Fibroblast of skin of abdomen (primary cell): ENCODE measurements at places on chromosomes 5 and 9.

- DNase-seq = peak; percentile 38
These were observed 8.0 kb downstream of the B4GALT1 start for GRCh38 chr9:33158843-33159776.

- DNase-seq = peak; percentile 48
These were observed 199.3 kb downstream of the DMRTA1 start for GRCh38 chr9:22645893-22646292.

DNA sequence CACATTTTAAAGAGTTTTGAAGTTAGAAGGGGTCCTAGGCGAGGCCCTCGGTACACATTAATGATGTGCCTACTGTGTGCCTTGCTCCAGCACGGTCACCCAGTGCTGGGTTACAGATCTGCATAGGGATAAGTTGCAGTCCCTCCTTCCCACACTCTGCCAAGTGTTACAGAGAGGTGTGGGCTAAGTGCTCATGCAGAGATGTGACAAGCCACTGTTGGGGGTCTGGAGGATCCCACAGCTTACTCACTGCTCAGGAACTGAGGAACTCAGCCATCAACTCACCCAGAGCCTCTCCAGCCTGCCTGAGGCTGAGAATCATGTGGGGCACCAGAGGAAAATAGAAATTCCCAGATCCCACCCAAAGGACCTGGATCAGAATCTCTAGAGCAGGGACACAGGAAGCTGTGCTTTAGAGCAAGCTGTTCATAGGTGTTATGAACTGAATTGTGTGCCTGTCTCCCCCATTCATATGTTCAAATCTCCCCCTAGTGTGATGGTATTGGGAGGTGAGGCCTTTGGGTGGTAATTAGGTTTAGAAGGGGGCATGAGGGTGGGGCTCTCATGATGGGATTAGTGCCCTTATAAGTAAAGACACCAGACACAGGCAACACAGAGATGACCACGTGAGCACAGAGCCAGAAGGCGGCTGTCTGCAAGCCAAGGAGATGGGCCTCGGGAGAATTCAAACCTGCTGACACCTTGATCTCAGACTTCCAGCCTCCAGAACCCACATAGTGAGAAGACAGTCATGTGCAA, 164.1 kb downstream of the HSD17B3 start:
- DNase-seq = peak; percentile 53

DNA sequence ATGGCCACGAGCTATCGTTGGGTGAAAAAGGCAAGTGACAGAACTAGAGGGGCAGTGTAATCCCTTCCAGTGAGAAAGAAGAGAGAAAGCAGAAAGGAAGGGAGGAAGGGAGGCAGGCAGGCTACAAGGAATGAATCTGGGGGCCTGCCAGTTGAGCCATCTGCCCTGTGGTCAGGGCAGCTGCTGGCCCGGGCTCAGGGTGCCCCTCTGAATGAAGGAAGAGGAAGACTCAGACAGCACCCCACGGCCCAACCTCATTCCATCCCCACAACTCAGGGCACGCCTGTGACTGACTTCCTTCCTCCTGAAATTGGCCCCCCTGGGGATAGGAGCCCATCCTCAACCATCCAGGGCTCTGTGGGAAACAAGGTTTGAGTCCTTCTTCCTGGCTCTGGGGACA, 20.3 kb upstream of the FLT4 start:
- no peak for DNase-seq

GRCh38 chr9:88628114-88628513, 93.1 kb downstream of the NXNL2 start:
- peak; percentile 17 for DNase-seq

GRCh38 chr9:124797343-124798103, 20.6 kb downstream of the OLFML2A start:
- peak; percentile 12 for DNase-seq

DNA sequence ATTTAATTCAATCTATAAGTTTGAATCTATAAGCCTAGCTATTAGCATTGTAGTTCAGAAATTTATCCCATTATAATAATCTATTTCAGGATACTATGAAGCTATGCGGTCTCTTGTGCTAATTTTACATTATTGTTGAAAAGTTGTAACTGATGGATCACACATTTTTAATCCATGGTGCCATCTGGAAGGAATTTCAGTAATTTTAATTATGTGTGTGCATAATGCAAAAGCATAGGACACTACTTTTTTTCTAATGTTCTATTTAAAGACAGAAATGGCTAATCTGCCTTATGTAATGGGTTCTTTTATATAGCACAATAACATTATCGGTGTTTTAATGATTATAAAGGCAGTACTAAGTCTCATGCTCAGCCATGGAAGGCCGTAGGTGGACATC, 90.6 kb downstream of the HOMER1 start:
- peak; percentile 33 for DNase-seq

GRCh38 chr5:36644727-36645126, 38.3 kb downstream of the SLC1A3 start:
- DNase-seq = peak; percentile 58

- DNase-seq = peak; percentile 67
These were observed 312.2 kb downstream of the SEMA5A start for GRCh38 chr5:9233712-9234111.

DNA sequence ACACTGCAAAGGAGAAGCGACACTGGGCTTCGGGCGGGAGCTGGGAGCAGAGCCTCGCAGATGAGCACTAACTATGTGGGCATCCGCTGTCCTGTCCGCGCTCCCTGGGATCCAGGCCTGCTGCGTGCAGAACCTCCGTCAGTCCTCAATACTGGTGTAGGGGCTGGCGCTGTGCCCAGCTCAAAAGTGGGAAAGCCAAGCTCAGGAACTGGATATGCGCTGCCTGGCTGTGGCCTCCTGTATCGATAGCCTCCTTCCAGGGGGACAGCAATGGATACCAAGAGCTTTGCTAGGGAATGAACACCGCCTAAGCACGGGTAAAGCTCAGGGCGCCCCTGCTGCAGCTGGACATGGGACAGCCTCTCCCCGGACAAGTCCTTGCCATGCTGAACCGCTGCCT, 270.4 kb downstream of the NSG2 start:
- DNase-seq = no peak

DNA sequence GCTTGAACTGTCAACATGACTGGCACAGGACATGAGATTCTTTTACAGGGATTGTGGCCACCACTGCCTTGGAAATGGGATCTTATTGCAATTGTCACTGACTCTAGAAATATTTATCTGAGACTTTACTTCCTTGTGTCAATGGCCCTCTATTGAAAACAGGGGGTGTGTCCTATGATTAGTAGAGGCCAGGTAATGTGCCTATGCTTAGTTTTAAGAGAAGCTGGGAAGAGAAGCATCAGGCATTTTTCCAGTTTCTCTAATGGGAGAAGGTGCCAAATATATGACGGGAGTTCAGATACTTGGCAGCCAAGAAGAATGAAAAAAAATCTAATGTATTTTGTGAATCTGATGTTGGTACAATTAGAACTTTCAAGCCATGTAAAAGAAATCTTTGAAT, 73.9 kb upstream of the VCAN start:
- no peak for DNase-seq

DNA sequence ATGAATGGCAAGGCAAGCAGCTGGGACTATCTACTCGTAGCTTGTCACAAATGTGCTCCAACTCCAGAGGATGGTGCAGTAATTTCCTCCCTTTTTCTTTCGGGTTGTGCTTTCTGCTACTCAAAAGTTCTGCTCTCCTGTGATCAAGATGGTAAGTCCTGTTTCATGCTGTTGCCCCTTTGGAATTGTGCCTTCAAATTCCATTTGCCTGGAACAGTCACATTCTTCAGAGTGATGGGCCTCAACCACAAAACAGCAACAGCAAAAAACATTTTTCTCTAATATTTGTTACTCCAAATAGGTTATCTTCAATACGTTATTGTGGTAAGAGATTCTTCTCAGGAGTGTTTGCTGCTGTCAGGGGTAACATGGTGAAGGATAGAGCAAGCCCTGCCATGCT, 209.3 kb downstream of the PALM2AKAP2 start:
- DNase-seq = peak; percentile 69

- DNase-seq = no peak
These were observed 21.6 kb downstream of the JADE2 start for GRCh38 chr5:134547066-134547465.

- peak; percentile 82 for DNase-seq
These were observed 188.0 kb upstream of the KLF9 start for GRCh38 chr9:70602321-70603019.

DNA sequence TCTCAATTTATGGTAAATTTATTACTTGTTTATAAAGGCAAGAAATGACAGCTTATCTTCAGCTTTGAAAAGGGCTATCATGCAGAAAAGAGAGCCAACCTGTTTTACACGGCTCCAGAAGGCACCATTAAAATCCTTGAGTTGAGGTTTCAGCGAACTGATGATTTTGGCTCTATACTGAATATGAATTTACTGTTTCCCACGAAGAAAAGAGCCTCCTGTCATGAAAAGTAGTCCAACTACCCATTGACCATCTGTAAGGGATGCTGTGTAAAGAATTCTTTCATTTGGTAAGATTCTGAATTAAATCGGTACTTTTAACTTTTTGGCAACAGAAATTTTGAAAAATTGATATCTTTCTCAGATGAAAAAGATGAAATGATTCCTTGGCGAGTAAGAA, 657.6 kb upstream of the ZNF608 start:
- no peak for DNase-seq

DNA sequence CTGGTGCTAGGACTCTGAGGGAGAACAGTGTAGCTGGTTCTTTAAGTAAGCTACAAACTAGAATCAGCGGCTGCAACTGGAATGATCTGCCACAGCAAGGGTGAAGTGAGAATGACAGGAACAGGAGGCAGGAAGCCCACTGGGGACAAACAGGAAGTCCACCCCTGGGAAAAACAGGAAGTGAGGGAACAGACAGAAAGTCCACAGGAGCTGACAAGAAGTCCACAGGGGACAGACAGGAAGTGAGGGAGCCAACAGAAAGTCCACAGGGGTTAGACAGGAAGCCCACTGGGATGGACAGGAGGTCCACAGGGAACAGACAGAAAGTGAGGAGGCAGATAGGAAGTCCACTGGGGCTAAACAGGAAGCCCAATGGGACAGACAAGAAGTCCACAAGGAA, 15.5 kb downstream of the ADAMTS16 start:
- DNase-seq = no peak

GRCh38 chr5:56071470-56071869, 76.7 kb upstream of the IL6ST start:
- no peak for DNase-seq

GRCh38 chr9:93592643-93593021, 16.2 kb downstream of the PHF2 start:
- no peak for DNase-seq

- no peak for DNase-seq
These were observed 42.7 kb downstream of the NKD2 start for GRCh38 chr5:1051366-1051720.

- DNase-seq = peak; percentile 52
These were observed 50.2 kb upstream of the ACTBL2 start for GRCh38 chr5:57532513-57533497.

- DNase-seq = peak; percentile 50
These were observed 35.6 kb downstream of the DAB2IP start for GRCh38 chr9:121686930-121687541.

GRCh38 chr5:93569300-93570160, 11.5 kb downstream of the NR2F1-AS1 start:
- no peak for DNase-seq

DNA sequence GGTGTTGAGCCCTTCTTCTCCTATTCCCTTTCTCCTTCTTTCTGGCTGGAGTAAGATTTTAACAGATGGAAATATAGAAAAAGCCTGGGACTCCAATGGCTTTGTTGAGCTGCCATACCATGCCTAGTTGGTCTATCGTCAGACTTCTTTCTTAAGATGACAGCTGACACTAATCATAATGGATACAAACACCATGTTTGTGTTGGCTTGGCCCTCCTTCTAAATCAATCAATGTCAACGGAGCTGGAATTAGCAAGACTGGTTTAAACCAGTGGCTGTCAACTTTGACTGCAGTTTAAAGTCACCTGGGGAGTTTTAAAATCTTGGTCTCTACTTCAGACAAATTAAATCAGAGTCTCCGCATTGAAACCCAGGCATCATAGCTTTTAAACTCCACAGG, 264.5 kb upstream of the PRR16 start:
- no peak for DNase-seq

- peak; percentile 71 for DNase-seq
These were observed 26.5 kb upstream of the BASP1 start for GRCh38 chr5:17190799-17191391.

DNA sequence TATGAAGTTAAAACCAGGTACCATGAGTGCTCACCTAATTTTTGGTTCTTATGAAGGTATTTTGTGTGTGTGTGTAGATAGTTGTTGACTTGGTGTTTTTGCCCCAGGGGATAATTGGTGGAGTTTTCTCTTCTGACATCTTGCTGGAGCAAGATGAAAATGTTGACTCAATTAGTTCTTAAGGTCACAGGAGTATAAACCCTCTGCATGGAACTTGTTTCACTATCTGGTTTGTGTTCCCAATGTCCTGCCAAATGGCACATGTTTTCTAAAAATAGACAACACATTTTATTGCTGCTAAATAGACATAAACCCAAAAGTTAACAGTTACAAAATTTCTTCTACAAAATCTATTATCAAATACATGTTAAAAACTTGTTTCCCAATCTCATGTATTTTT, 180.9 kb downstream of the FAM170A start:
- DNase-seq = no peak

DNA sequence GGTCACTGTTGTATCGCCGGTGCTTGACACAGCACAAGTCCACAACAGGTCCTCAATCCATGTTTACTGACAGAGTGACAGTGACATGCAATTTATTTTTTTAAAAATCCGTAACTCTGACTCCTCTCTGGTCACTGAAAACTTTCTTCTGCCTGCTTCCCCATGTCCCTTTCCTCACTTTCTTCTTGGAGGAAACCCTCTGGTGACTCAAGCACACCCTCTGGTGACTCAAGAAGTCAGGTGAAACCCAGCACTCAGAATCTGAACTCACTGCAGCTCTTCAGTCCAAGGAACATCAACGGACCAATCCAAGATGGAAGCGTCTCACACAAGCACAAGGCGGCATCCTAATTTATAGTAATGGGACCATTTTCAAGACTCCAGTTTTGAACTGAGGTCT, 245.9 kb downstream of the FSTL4 start:
- no peak for DNase-seq

GRCh38 chr9:72540348-72540873, 19.0 kb downstream of the TMC1 start:
- DNase-seq = no peak

DNA sequence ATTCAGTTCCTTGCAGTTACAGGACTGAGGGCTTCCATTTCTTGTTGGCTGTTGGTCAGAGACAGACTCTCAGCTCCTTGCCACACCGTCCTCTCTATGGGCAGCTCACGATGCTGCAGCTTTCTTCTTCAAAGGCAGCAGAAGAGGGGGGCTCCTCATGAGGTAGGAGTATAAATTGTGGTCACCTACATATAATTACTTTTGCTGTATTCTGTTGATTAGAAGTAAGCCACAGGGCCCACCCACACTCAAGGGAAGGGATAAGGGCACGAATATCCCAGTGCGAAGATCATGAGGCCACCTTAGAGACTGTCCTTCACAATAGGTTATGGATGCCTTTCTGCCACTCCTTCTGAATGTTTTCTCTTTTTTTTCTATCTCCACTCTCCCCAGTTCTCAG, 43.7 kb upstream of the OSMR start:
- no peak for DNase-seq

DNA sequence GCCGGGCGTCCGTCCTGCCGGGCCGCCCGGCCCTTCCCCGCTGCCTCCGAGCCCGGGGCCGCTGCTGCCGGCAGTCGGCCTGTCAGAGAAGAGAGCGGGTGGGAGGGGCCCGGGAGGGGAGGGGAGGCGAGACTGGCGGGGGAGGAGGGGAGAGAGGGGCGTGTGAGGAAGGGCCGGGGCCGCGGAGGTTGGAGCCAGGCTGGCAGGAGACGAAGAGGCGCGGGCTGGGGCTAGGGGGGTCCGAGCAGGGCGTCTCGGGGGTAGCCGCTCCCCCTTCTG, 570 bp downstream of the CREBRF start:
- DNase-seq = no peak
